ENCODE measurements at places on chromosomes 12 and 14.

DNA sequence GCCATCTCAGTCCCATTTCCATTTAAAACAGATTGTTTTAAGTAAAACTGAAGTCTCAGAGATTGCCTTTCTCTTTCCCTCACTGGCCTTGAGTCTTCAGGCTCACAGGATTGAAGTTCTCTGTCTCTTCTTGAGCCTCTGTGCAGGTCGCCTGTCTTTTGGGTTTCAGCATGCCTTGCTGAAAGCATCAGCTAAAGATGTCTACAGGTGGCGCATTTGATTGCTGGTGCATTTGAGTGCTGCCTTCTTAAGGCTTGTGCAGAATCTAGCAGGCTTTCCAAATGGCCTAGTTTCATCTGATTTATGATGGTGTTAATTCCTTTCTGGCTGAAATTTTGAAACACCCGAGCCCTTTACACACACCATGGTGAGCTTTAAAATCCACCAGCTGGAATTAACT is 1062.2 kb upstream of the FBXO33 start:
- no peak for DNase-seq

DNA sequence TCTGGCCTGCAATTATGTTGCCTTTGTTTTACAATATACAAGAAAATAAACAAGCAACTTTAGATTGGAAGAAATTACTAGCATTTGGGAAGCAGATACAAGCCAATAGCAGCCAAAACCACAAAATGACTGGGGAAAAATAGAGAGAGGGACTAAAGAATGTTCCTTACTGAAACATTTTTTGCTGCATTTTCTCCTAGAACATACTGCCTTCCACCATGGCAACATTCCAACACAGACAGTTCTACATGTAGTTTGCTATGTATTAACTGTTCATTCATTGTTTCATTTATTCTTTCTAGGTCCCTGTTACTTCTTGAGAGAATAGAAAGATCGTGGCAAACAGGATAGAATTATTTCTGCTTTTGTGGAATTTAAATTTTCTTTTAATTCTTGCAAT is 530.2 kb downstream of the RPS29 start:
- DNase-seq = no peak

- no peak for DNase-seq
Observed at GRCh38 chr12:89448526-89448925, 76.1 kb downstream of the GALNT4 start.

DNA sequence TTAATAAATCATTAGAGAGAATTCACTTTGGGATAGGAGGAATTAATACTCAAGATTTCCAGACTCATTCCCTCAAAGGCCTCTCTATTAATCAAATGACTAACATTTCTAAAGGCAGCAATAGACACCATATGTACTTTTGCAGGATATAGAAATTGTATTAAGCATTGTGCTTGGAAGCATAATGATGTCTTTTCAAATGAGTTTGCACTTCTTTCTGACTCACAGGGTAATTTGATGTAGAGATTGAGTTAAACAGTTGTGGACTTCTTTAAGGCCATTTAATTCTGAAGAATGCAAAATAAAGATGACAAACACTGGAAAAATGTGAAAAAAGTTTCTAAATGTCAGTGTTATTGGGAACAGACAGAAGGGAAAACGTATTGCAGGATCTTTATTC is 63.4 kb upstream of the CSRP2 start:
- no peak for DNase-seq

DNA sequence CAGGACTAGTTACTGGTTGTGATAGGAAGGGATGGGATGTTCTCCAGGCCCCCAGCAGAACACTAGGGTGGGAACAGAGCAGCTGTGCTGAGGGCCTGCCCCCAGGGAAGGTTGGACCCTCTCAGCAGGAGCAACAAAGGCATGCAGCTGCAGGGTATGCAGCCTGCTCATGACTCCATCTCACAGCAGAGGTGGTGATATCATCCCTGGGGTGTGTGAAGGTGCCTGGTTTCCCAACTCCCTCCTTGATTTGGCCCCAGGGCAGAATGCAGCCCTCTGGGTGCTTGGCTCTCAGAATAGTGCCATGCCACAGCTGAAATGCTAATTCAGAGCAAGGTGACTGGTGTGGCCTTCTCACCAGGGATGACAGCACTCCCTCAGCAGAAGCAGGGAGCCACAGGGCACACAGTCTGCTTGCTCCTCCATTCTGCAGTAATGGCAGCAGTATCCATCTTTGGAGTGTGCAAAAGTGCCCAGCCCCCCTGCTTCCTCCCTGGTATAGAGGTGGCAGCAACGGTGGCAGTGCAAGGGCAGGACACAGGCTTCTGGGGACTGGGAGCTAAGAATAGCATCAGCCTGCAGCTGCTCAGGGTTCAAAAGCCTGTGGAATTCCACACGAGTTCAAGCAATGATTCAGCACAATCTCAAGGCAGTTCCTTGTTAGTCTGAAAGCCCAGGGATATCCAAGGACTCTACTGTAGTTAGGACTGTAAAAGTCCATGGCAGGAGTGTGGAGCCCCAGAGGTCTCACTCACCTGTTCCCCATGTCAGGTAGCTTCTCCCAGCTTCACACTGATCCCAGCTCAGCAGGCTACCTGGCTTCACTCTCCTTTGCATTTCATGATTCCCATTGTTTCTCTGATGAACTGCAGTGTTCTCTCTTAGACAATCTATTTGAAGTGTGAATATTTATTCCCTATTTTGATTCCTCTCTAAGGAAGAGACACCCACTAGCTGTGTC is 298.1 kb upstream of the FOXG1 start:
- DNase-seq = no peak

DNA sequence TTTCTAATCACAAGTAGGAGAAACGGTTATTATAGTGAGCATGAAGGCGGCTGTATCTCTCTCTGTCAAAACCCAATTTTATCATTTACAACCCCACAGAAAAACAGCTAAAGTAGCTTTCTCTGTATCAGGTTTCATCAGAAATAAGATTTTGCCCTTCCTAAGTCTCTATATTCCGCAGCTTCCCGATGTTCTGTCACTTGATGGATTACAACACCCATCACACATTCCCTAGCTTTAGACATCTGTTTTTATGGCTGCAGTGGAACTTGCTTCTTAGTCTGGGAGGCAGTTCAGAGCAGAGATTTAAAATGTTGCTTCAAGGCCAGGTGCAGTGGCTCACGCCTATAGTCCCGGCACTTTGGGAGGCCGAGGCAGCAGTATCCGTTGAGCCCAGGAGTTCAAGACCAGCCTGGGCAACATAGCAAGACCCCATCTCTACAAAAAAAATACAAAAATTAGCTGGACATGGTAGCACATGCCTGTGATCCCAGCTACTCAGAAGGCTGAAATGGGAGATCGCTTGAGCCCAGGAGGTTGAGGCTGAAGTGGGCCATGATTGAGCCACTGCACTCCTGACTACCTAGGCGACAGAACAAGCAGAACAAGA is 27.6 kb upstream of the FOXN3 start:
- DNase-seq = no peak

DNA sequence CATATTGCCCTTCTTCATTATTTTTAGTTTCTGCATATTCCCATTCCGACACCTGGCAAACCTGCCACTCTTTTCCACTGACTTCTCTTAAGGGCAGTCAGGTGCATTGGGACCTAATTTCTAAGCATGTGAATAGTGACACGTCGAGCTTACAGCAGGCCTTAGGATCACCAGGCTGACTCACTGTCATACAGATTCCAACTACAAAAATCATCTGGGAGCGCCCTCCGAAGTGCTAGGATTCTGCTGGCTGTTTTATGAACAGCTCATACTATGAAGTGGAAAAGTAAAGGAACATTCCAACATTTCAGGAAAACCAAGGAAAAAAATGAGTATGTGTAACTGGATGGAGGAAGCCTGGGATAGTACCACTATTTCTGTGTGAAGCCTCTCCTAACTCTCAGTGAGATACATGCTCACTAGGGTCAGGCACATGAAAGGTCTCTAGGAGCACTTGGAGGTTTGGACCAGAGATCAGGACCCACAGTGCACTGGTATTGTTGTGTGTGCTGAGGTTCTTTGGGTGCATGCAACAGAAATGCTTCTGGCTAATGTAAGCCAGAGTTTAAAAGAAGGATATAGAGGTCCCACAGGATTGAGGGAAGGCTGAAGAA is 257.4 kb downstream of the ZFP36L1 start:
- DNase-seq = no peak

- DNase-seq = no peak
Observed at GRCh38 chr12:68579254-68579653, 31.4 kb upstream of the RAP1B start.

DNA sequence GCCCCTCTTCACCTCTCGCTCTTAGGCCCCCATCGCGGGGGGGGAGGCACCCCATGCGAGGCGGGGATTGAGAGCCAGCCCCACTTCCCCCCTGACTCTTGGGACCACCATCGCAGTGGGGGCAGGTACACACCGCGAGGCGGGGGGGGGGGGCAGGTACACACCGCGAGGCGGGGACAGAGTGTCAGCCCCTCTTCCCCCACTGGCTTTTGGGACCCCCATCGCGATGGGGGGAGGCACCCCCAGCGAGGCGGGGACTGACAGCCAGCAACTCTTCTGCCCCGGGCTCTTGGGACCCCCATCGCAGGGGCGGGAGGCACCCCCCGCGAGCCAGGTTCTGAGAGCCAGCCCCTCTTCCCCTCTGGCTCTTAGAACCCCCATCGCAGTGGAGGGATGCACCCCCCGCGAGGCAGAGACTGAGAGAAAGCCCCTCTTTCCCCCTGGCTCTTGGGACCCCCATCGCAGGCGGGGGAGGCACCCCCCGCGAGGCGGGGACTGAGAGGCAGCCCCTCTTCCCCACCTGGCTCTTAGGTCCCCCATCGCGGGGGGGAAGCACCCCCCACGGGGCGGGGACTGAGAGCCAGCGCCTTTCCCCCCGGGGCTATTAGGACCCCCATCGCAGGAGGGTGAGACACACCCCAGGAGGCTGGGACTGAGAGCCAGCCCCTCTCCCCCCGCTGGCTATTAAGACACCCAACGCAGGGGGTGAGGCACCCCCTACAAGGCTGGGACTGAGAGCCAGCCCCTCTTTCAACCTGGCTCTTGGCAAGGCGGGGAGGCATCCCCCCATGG is 196.5 kb upstream of the PZP start:
- no peak for DNase-seq

GRCh38 chr12:113240395-113240794 is 19.1 kb downstream of the TPCN1 start:
- DNase-seq = no peak

Measured in DMS79 treated with DMSO at 0.1 percent for 48 hours (cell line).